ELR (cell line): ENCODE measurements at places on chromosomes 7 and 10.

DNA sequence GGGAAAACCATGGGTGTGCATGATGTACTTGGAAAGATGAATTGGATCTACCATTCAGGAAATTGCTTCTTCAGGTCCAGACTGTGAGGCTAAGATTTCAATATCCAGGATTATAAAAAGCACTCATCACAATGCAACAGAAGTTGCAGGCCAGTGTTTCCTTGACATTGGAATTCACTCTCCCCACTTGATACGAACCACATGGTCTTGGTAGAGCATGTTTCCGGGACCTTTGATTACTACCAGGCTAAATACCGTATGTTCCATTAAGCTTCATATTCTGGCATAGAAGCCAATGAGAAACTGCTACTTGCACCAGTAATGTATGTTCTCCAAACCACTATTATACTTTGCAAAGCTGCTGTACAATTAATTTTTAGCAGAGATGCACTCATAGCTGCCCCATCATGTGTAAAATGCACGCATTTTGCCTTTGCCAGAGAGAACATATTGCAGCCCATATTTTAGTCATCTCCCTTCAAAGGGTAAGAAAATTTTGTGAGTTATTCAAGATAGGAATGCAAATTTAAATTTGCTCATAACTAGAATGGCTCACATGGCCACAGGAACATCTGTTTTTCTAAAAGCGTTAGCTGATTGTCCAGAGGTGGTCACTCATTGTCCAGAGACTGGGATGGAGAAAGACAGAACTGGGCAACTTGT lies 8.1 kb downstream of the FRMD4A start:
- DNase-seq = no peak

- DNase-seq = no peak
Measured at GRCh38 chr7:37491919-37492694, 43.4 kb upstream of the ELMO1 start.

DNA sequence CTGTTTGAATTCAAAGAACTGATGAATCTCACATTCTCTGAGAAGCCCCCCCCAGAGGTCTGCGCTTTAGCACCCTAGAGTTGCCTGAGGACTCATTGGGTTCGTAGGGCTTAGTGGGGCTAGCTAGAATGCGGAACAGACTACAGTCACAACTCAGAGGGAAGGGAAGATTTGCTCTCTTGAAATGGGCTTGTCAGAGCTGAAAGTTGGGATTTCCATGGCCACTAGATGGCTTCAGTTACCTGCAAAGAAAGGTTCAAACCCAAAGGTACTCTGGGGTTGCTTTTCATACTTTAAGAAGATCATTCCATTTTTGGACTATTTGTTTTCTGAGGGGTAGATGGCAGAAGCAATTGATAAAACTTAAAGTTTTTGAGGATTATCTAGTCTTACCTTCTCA lies 205.0 kb downstream of the BBS9 start:
- peak; percentile 33 for DNase-seq

GRCh38 chr10:30894221-30894620 lies 137.4 kb downstream of the ZNF438 start:
- no peak for DNase-seq

- DNase-seq = peak; percentile 37
Measured at GRCh38 chr10:61463035-61463909, 10.1 kb upstream of the TMEM26 start.

GRCh38 chr7:143256932-143257331 lies 6.3 kb upstream of the GSTK1 start:
- no peak for DNase-seq

- no peak for DNase-seq
Measured at GRCh38 chr10:576130-576465, 113.4 kb downstream of the DIP2C start.

DNA sequence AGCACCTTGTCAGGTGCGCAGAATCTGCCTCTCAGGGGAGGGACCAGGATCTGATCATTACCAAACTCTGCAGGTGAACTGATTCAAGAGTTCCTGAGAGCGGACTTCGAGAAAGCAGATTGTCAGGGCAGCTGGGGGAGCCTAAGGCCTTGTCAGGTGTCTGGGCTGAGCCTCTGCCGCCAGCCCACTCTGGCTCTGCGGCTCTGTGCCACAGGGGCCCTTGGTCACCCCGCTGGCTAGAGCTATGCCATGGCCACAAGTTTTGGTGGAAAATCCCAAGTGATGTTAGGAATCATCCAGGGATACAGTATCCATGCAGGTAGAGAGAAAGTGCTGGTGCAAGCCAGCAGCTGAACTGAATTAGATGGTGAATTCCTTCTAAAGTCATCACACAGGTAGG lies 4.2 kb downstream of the ADAMTS14 start:
- no peak for DNase-seq

DNA sequence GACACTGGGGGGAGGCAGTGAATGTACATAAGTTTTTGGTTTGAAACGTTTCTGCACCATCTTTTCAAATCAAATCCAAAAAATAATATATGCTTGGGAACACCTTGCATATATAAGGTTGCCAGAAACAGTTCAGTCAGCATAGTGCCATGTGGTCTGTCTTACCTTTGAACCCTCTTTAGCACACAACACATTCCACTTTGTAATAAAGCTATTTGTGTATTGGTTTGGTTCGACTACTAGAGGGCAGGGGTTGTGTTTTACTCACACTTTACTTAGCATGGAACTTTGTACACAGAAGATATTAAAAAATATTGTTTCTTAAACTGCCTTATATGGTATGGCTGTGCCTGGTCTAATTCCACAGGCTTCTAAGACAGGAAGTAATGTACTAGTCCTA lies 43.2 kb downstream of the ALDH18A1 start:
- DNase-seq = no peak

DNA sequence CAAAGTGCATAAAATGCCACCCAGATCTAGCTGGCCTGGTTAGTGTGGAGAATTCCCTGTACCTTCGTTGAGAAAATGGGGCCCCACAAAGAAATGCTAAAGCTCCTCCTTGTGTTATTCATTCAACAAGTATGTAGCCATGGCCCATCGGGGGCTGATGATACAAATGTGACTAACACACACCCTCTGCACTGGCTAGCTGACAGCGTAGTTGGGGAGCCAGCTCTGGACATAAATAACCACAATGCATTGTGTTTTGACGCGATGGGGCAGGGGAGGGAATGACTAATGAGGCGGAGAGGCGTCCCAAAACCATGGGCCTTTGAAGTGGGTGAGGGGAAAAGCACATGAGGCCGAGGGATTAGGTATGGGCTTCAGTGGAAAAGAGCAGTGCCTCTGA lies 28.2 kb upstream of the ASL start:
- DNase-seq = peak; percentile 96

DNA sequence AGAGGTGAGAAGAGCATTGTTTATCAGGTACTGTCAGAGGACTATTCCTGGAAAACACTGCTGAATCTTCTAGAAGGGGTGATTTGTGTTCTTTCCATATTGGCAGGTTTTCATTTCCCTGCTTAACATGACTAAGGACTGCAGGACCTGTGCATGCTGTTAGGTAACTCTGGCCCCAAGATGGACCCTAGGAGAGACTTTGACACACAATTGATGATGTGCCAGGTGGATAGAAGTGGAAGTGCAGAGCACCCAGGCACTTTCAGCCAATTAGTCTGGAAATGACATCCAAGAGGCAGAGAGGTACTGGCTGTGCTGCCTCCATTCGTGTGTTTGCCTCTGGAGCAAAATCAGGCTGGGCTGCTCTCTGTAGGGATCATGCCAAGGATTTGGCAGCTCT lies 496.3 kb upstream of the GALNT17 start:
- DNase-seq = peak; percentile 25

DNA sequence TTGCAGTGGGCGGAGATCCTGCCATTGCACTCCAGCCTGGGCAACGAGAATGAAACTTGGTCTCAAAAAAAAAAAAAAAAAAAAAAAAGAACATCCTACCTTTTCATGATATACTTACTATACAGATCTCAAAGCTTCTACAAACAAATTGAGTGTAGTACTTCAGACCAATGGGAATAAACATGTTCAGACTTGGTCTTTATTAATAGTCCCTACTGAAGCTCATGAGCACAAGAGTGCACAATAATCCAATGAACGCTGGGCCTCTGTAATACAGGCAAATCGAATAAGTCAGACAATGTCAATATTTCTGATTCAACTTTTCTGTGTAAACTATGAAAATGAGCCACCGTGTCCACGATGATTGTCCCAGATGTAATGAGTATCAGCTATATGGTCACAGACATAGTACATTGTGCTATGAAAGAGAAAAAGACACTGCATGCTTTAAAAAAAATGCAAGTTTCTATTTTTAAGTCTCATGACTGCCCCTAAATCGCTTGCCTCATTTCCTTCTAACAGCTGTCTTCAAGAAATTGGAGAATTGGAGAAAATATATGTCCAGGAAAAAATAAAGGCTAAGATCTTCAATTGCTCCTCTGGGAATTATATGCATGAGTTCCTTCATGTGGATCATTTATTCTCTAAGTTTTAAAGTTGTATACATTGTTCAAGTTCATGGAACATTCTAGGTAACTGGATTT lies 64.0 kb upstream of the CTTNBP2 start:
- DNase-seq = no peak

- DNase-seq = no peak
Measured at GRCh38 chr7:23234569-23235296, 11.8 kb upstream of the GPNMB start.

DNA sequence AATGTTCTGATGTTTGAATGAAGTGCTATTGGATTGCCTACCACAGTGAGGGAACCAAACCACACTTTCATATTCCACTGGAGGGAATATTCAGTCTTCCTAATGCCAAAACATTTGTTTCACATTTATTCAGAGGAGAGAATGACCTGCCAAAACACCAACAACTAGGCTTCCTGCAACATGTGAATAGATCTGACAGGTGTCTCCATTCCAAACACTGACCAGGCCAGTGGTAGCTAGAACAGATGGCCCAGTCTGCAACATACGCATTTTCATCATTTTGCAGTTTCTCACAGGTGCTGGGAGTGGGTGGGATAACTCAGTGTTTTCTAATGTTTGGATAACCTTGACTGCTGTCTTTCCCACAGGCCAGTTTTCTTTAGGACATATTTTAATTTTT lies 110.0 kb downstream of the RELN start:
- DNase-seq = no peak

- DNase-seq = no peak
Measured at GRCh38 chr7:98816241-98816640, 53.6 kb downstream of the TMEM130 start.

GRCh38 chr7:111026806-111027205 lies 64.1 kb upstream of the LRRN3 start:
- DNase-seq = no peak

DNA sequence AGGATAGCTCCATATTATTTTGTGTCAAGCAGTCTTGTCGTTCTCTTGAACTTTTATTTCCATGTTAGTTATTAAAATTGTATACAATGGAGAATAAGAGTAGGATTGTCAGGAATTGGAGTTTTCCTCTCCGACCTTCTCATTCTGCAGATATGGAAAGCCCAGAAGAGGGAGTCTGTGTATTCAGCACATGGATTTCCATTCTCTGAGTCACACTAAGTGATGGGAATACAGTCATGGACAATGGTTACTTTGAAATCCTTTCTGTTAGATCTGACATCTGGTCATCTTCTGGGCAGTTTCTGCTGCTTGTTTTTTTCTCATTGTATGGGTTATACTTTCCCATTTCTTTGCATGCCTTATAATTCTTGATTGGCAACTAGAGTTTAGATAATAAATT lies 5.0 kb upstream of the TASOR2 start:
- peak; percentile 74 for DNase-seq

DNA sequence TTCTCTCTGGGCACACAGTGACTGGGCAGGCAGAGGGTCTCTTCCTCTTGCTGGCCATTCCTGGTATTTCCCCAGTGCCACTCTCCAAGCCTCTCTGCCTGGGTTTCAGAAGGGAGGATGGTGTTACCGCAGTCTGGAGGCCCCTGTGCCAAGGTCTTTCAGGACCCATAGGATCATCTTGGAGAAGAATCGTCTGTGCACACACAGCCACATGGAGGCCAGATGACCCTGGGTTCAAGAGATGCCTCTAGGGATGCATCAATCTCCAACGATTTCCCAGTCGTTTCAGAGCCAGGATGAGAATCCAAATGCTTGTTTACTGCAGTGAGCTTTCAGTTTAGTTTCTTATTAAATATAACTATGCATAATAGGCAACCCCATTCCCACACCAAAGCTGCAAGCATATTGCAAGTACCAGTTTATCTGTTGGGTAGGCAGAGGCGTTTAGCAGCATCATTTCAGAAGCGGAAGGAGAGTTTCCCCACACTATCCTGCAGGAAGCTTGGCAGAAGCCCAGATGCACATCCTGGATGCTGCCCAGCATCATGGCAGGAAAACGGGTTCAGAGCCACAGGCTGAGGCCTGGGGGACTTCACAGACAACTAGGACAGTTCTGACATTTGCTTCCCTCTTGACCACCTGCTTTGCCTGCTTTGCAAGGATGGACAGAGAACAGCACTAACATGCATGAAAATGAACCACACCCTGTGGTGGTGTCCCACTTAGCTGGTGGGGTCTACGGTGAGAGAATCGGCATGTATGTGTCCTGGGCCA lies 134.7 kb upstream of the FAM20C start:
- DNase-seq = no peak

- DNase-seq = no peak
Measured at GRCh38 chr7:129149511-129149910, 5.0 kb downstream of the TSPAN33 start.

- peak; percentile 92 for DNase-seq
Measured at GRCh38 chr7:17275749-17276671, 22.4 kb upstream of the AHR start.

DNA sequence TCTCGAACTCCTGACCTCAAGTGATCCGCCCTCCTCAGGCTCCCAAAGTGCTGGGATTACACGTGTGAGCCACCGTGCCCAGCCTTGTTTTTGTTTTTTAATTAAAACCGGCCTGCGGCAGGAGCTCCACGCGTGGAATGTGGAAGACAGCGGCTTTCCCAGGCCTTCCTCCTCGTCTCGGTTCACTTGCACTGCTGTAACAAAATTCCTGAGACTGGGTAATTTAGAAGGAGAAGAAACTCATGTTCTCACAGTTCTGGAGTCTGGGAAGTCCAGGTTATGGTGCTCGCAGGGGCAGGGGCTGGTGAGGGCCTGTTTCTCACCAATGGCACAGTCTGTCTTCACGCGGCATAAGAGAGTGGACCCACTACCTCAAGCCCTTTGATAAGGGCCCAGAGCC lies 14.4 kb upstream of the CRYGN start:
- no peak for DNase-seq

- DNase-seq = no peak
Measured at GRCh38 chr7:11430841-11431240, 401.2 kb downstream of the THSD7A start.

- DNase-seq = no peak
Measured at GRCh38 chr7:111540199-111540815, 22.0 kb downstream of the IMMP2L start.

- no peak for DNase-seq
Measured at GRCh38 chr7:135121868-135122267, 26.0 kb upstream of the TMEM140 start.

GRCh38 chr7:108012499-108013430 lies 9.8 kb upstream of the LAMB1 start:
- DNase-seq = peak; percentile 56

DNA sequence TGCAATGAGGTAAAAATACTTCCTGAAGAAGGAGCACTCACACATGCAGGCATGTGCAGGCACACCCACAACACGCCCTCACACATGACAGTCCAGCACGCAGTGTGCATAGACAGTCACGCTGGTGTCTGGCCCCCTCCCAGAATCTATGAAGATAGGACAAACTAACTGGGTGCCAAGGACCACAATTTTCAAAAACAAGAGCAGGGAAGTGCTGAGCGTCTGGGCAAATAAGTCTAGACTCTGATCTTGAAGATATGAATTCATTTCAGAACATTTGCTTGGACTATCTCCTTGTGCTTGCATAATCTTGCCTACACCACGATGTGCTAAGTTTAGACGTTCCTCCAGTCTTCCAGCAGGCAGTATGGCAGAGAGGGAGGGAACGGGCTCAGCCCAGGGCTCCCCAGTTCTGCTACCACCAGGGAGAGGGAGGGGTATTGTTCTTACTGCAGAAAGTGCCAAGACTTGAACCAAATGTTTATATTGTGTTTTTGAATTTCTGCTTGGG lies 276.5 kb upstream of the KLF6 start:
- DNase-seq = no peak
